ENCODE measurements at places on chromosomes 7 and 10.
A peak's percentile ranks its signal among the peaks of the same experiment; 100 is the strongest.

- no peak for DNase-seq
Measured at GRCh38 chr10:70905071-70906021, 17.0 kb upstream of the PCBD1 start.

DNA sequence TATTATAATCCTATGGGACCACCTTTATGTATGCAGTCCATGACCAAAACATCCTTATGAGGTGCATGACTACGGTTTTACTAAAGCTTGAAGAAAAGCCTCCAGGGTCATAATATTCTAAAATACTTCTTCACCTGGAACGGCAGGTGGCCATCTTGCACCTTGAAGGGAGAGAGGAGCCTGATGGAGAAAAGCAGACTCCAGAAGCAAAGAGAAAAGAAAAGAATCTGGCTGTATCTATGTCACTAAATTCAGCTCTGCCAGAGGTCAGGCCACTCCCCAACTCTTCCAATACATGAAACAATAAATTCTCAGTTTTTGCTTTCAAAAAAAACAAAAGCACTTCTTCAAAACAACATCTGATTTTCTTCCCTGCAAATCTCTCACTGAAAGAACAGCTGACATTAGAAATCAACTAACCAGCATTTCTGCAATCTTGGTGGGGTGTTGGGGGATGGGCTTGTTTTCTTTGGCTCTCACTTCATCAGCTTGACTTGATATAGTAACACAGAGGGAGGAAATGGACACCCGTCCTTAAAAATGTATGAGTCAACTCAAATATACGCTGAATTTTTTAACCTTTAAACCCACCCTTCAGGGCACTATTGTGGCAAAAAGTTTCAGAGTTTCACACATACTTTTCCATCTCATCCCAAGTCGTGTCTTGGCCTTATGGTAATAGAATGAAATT is 21.7 kb downstream of the HIBADH start:
- DNase-seq = peak; percentile 8

GRCh38 chr7:83794829-83795228 is 145.9 kb upstream of the SEMA3E start:
- DNase-seq = no peak

- no peak for DNase-seq
Measured at GRCh38 chr10:53135897-53136253, 363.3 kb upstream of the MBL2 start.

GRCh38 chr7:29443552-29443951 is 120.1 kb upstream of the PRR15 start:
- no peak for DNase-seq

DNA sequence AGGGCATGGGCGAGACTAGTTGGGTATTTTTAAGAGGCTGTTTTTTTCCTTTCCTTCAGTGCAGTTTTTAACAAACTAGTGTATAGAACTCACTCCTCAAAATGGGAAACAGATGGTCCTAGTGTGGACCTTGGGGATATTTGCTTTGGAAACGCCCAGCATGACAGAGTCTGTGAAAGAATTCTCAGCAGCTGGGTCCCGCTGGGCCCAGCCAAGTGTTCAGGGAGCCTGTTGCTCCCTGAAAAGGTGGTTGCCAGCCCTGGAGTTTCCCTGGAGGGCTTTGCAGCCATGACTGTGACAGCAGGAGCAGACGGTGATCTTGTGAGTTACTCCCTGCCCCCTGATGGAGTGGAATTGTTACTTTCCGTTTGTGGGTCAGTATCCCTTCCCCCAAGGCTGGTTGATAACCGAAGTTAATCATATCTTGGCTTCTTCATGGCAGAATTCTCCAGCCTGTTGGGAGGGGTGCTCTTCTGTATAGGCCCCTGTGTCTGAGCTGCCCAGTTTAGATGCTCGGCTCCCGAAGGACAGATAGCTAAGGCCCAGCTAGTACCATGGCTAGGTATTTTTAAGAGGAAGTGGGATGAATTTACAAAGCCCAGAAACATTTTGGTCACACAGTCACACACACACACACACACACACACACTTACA is 278.6 kb upstream of the HABP2 start:
- DNase-seq = no peak

DNA sequence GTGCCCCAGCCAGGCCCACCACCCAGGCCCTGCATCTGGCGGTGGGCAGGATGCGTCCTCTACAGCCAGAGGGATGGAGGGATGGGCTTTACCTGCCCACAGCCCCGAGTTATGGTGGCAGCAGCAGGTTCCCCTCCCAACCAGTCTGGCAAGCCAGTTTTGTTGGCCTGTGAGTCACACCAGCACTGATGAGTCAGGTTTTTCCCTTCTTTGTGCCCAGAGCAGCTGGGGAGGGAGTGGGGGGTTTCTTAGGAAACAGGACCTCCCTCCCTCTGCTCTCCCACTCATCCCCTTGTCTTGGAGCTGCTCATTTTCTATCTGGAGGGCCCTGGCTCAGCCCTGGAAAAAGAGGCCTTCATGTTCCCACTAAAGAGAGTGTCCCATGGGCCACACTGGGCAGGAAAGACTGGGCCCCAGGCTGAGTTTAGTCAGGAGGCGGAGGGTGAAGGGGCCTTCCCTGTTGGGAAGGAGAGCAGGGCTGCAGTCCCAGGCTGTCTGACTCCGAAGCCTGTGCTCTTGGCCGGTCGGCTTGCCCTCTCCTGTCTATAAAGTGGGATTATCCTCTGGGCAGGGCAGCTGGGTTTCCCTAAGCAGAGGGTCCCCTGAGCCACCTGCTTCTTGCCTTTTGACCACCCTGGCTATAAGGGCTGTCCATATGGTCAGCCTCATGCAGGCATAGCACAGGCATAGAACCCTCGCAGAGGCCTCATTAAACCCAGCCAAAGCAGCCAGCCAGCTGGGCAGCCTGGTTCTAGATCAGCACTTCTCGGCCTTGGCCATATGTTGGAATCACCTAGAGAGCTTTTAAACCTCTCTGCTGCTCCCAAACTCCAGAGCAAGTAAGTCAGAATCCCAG is 30.2 kb upstream of the ANKRD2 start:
- peak; percentile 85 for DNase-seq

DNA sequence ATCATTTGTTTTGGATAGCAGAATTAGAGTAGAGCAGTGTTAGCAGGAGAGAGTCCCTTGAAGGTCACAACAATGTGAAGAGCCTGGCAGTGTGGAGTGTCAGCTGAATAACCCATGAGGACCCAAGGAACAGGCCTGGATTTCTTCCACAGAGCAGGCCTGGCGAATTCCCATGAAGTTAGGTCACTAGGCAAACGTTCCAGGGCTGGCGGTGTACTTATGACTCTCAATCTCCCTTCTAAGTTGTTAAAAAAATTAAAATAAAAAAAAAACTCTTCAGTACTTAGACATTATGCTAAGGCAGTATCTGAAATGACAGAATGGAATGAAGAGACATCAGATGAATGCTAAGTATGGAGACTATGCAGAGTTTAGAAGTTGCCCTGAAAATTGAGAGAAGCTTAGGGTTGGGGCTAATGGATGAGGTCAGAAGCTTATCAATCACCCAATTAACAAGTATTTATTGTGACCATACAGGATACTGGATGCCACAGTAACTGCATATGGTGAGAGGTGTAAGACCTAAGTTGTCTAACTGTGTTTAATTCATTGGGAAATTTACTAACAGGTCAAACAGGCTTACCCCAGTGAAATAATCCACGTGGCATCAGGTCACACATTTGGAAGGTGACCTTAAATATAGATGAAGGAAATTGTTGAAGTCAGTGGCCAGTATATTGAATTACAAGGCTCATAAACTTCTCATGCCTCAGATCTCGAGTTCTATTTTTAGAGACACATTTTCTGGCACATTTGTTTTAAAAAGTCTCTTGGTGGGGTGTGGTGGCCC is 126.2 kb upstream of the NRP1 start:
- DNase-seq = no peak

- no peak for DNase-seq
Measured at GRCh38 chr10:43383204-43383971, 12.0 kb downstream of the FXYD4 start.

DNA sequence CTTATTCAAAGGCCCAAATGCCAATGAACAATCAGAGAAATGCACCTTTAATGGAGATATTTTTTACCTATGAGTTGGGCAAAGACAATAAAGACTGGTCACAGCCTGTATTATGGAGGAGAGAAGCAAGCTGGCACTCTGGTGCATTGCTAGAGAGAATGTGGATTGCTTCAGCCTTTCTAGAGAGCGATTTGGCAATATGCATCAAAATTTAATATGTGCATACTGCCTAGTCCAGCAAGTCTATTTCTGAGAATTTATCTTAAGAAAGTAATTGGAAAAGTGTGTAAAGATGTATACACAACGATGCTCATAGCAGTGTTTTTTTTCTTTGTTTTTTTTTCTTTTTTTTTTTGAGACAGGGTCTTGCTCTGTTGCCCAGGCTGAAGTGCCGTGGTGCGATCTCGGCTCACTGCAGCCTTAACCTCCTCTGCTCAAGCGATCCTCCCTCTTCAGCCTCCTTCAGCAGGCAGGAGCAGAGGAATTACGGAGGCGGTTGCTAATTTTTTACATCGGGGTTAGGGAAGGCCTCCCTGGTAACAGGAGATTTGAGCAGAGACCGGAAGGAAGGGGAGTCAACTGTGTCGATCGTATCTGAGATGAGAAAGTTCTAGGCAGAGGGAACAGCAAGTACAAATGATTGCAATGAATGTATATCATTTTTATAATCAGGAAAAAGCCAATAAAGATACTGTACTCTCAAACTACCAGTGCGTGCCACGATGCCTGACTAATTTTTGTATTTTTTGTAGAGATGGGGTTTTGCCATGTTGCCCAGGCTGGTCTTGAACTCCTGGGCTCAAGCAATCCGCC is 16.4 kb downstream of the KIAA1549 start:
- no peak for DNase-seq

- DNase-seq = no peak
Measured at GRCh38 chr7:22856416-22856815, 33.8 kb upstream of the TOMM7 start.

DNA sequence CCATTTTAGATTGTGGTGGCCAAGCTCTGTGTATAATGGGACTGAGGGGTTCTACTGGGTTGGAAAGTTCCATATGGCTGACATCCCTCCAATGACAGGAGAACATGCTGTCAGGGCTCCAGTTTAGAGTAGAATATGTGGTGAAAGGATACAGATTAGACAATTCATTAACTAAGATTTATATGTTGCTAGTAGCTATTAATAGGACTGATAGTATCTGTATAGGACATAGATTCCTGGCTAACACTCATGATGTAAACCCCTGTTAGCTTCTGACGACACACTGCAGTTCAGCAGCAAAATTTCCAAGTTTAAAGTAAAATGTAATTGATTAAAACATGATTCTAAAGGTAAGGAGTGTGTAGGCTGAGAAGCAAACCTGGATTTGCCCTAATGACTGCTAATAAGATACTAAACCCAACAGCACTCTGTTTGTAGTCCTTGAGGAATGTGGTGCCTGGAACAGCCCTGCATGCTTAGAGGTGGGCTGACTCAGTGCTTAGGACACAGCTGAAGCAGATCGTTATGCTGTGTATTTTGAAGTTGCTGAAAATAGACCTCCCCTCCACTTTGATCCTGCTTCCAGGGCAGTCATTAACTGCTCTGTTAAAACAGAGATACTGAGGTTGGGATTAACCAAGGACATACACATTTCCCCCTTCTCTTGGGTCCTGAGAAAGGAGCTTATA is 1129.6 kb downstream of the SORCS3 start:
- DNase-seq = no peak

- peak; percentile 71 for DNase-seq
Measured at GRCh38 chr10:133379152-133379800, at the start of gene PAOX. TSS of gene PAOX (plus strand) at chr10:133379262. CDS start at chr10:133379317, 55 bp downstream.

DNA sequence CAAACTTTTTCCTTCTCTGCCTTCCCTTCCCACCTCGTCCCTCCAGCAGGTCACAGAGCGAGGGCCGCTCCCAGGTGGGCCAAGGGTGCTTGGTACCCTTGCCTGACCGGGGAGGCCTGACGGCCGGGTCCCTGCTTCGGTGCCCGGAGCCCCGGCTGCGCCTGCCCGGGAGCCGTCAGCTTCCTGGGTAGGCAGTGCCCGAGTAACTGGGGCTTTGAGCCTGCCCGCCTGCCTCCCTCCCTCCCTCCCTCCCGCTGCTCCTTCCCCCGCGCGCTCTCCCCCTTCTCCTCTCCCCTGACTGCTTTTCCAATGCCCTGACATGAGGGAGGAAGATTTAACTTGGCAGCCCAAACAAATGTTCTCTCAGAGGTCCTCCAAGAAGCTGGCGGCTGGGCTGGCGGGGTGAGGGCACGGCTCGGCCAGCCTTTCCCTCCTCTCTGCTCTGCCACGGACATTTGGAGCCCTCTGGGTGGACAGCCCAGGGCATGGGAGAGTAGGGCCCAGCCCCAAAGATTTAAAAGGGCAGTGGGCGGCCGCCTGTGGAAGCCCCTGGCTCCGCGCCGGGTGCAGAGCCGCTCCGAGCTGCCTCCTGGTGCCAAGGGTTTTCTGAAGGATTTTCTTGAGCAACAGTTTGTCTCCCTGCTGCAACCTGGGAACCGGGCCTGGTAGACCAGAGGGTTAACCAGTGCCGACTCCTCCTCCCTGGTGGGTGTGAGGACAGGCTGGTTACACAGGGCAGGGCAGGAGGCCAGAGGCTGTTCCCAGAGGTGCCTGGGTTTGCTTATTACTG is 2.0 kb downstream of the ZMIZ1 start:
- peak; percentile 89 for DNase-seq

- DNase-seq = no peak
Measured at GRCh38 chr7:117493460-117493859, 13.6 kb downstream of the CFTR start.

DNA sequence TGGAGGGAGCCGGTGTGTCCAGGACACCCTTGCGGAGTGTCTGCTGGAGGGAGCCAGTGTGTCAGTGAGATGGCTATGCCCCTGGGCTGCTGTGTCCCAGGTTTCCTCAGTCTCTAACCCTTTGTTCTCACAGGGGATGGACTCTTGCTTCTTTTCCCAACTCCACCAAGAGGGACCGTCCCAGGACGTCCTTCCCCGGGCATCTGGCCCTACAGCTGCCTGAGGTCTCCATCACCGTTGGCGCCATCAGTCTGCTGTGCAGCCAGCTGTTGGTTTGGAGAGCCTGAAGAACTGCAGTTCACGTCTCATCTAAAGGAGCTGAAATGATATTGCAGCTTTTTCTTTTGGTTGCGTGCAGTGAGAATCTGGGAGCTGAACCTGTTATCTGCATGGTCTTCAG is 136.2 kb downstream of the VIPR2 start:
- no peak for DNase-seq

DNA sequence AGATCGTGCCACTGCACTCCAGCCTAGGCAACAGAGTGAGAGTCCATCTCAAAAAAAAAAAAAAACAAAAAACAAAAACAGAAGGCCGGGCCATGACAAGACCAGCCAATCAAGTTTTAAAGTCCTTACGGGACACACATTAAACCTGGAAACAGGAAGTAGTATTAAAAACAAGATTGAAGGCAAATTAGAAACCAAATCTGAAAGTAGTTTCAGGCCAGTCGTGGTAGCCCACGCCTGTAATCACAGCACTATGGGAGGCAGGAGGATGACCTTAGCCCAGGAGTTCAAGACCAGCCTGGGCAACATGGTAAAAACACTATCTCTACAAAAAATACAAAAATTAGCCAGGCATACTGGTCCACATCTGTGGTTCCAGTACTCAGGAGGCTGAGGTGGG is 18.1 kb downstream of the PSAP start:
- DNase-seq = no peak

DNA sequence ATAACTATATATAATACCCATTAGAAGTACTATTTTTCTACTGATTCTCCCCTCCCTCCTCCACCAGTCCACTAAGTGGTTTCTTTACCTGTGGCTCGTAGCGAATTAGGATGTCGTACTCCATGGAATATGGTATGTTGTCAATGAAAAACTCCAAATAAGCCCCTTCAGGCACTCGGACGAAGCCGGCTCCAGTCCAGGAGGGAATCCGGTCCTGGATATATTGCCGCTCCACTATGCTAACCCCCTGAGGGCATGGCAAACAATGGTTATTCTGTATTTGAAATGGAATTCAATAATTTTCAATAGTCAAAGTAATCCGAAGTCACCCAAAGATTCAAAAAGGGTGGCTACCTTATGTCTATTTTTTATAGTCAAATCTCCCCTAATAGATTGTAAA is 40.1 kb downstream of the LAMB1 start:
- DNase-seq = no peak

All from suppressor macrophage (primary cell).